ENCODE measurements at places on chromosomes 7 and 10. TPM values are rescaled to one million over a fixed set of nuclear protein-coding genes. Genes with fewer than 3 reads are reported as not detected.

GRCh38 chr10:44995581-44995913 is 5.2 kb upstream of the ZNF22 start:
- DNase-seq: no peak

DNA sequence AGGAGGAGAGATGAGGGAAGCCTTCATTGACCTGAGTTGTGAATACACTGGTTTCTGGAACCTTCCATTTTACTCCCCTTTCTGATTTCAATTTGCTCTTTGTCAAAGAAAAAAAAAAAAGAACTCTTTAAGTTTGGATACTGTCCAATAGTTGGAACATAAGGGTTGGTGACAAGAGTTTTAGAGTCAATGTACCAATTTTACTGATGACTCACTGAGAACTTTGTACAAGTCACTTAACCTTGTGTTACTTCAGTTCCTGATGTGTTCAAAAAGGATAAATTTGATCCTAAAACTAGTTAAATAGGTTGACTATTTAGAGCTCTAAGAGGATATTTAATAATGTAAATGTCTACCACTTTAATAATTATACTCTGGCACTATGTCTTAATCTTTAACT is 4.1 kb upstream of the CDK14 start:
- no peak for DNase-seq

DNA sequence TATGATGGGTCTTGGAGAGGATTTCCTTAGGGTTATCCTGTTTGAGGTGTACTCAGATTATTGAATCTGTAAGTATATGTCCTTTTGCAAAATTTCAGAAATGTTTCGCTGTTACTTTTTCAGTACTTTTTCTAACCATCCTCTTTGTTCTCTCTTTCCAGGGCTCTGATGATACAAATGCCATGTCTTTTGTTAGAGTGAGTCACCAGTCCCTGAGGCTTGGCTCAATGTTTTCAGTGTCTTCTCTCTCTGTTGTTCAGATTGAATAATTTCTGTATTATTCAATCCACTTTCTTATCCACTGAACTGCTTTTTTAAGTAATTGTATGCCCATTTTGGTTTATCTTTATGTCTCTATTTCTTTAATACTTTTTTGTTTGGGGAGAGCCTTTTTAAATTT is 449.4 kb downstream of the TNS3 start:
- DNase-seq: no peak

- no peak for DNase-seq
These were observed 4.0 kb upstream of the ADIRF start for GRCh38 chr10:86964061-86964846.

- DNase-seq: peak; percentile 74
These were observed 82.1 kb downstream of the ZRANB1 start for GRCh38 chr10:125023862-125024496.

DNA sequence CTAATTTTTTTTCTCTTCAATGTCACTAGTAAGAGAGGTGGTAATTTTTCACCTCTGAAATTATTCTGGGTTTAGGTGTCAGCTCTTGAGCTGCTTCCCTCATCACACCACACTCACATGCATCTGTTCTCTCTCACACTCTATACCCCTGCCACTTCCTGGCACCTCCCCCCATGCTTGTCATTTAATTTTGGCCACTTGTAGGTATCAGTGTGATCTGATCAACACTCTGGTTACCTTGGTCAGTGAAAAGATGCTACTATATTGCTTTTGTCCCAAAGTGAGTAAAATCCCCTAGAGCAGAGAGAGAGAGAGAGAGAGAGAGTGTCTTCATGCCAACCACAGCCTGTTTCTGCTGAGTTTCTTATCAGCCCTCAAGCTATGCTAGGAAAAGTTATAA is 42.5 kb downstream of the STK17A start:
- no peak for DNase-seq

- no peak for DNase-seq
These were observed 120.7 kb upstream of the CARD11 start for GRCh38 chr7:3164380-3164792.

DNA sequence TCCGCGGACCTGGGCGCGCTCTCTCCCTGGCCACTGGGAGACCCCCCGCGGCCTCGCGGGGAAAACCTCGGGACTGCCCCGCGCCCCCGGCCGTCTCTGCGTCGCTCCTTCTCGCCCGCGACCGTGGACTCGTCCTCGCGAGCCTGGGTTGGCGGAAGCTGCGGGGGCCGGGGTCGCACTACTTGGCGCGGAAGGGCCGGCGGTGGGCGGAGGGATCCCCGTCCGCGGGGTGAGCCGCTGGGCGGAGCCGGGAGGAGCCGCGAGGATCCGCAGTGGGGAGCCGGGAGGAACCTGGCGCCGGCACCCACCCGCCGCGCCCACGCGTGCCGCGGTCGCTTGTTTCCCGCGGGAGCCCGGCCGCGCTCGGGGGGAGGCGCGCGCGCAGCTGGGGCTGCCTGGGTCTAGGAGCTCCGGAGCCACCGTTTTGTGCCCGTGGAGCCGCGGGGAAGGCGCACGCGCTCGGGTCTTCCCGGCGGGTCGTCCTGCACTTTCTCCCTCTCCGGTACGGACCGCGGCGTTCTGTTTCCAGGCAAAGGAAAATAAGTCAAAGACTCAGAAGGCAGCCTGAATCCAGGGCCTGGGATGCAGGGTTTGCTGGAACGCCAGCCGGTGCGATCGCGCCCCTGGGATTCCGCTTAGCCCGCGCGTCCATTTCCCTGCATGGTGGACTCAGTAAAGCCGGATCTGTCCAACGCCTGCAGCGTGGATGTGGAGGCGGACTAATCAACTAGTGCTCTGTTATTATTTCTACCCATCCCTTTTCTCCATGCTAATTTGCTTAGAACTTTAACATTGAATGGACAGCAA is 28.7 kb upstream of the KMT2C start:
- peak; percentile 85 for DNase-seq

GRCh38 chr7:134907639-134908038 is 78.7 kb upstream of the AGBL3 start:
- no peak for DNase-seq

- no peak for DNase-seq
These were observed 90.0 kb downstream of the EGFR start for GRCh38 chr7:55108818-55109217.

DNA sequence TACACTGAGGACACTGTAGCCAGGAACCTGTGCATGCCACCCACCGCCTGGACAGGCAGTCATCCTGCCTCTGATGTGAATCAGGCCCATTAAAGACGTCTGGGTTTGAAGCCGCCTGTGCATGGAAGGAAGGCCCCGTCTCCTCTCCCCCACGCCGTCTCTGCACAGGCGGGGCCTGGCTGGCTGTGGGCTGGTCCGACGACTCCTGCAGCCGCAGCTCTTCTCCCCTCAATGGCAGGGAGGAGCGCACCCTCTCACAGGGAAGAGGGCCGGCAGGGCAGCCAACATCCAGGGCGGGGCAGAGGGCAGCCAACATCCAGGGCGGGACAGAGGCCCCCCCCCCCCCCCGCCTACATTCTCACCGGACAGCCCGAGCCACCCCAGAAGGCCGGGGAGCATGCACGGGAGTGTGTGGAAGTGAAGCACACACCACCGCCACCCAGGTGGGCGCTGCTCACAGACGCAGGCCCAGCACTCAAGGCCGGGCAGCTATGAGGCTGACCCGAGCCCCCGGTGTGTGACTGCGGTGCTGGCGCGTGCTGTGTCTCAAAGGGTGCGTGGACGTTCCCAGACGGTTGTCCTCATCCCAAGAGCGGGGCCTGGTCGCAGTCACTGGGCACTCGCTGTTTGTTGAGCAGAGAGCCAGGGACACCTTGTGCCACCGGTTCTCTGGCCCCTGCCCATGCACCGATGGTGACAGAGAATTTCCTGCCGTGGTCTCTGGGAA is 19.1 kb downstream of the DPYSL4 start:
- no peak for DNase-seq

Gene ARHGAP22
- 31.6 TPM for total RNA-seq

Gene SLC26A5
- total RNA-seq: not detected

Gene ABCB4
- total RNA-seq: under 0.01 TPM

Gene RHOBTB1
- 42.2 TPM for total RNA-seq

Gene FFAR4
- not detected for total RNA-seq

Gene NUTM2E
- under 0.01 TPM for total RNA-seq

Gene LIPM
- total RNA-seq: not detected

Gene TMEM236
- under 0.01 TPM for total RNA-seq

Gene AKR1C2
- 1.6 TPM for total RNA-seq

Gene PLEKHS1
- under 0.01 TPM for total RNA-seq

Data from fibroblast of villous mesenchyme (primary cell).